ENCODE measurements at places on chromosomes 1 and 21. TPM values are rescaled to one million over a fixed set of nuclear protein-coding genes. Genes with fewer than 3 reads are reported as not detected.

DNA sequence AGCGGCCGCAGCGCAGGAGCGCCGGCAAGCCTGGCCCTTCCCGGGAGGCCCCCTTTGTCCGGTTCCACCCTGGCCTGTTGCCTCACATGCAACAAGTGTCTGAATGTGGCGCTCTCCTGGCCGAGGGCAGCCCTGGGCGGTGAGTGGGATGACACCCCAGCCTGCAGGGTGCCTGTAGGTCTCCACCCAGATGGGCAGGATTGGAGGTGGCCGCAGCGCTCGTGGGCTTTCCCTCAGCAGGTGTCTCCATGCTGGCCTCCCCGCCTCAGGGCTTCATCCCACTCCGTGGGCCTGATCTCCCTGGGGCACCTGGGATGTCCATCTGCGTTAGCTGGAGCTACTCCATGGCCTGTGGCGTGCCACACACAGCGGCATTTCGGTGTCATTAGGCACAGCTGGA lies 1.5 kb downstream of the MIB2 start:
- DNase-seq, result no peak

- DNase-seq, result no peak
Observed at GRCh38 chr1:71640116-71640515, 559.3 kb upstream of the ZRANB2 start.

DNA sequence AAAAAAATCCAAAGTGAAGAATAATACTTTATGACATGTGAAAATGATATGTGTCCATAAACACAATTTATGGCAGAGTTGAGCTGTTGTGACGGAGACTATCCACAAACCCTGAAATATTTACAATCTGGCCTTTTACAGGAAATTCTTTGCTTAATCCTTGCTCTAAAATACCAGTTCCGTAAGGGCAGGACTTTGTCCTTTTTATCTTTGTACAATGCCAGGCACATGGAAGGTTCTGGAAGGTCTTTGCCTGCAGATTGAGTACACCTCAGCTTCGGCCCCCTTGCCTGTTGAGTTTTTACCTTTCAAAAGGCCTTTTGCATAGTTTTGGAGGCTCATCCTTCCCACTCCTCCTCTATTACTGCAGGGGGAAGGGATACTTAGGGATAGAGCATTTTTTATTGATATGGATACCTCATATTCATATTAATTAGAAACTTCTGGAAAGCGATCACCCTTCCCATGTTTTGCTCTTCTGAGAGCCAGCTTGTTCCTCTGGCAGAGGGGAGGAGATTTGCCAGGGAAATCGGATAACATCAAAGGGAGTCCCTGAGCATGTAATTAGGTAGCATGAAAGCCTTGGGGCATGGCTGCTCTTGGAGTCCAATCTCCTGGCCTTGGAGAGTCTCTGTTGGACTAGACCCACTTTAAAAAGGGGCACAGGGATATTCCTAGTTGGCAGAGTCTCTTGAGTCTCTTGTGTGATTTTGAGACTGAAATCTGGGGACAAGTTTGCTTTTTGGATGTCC lies 217.1 kb downstream of the KCNJ6 start:
- DNase-seq, result no peak

DNA sequence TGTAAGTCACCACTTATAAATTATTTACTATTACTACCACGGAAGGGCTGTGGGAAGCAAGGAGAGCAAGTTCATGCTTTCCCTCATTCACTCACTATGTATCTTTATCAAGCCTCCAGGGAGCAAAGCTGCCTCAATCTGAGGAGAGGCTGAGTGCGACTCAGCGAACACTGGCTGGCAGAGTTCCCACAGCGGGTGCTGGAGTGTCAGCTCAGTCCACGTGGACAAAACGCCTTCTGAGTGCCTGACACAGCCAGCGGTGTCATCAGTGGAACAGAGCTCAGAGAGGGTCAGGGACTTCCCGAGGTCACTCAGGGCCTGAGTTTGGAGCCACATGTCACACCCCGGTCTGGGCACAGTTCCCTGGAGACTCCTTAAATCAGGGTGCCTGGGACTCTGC lies 16.9 kb downstream of the MATN1 start:
- no peak for DNase-seq

The AMY1B gene
- 35.5 TPM for total RNA-seq

Data from ovary (tissue), 10 donors.